ENCODE measurements at places on chromosomes 6 and 20. TPM values are rescaled to one million over a fixed set of nuclear protein-coding genes. Genes with fewer than 3 reads are reported as not detected.

Gene FLRT3
- total RNA-seq: 53.7 TPM

Gene RHAG
- 2.4 TPM for total RNA-seq

Gene IL17A
- total RNA-seq: not detected

Gene SSTR4
- 0.89 TPM for total RNA-seq

GRCh38 chr20:34334654-34335407 lies 28.2 kb upstream of the ITCH start:
- no peaks in the 10 kb centered on the region for H3K36me3 ChIP-seq
- H3K27me3 ChIP-seq: no peaks in the 10 kb centered on the region
- no peak overlapping the region for H3K4me3 ChIP-seq

DNA sequence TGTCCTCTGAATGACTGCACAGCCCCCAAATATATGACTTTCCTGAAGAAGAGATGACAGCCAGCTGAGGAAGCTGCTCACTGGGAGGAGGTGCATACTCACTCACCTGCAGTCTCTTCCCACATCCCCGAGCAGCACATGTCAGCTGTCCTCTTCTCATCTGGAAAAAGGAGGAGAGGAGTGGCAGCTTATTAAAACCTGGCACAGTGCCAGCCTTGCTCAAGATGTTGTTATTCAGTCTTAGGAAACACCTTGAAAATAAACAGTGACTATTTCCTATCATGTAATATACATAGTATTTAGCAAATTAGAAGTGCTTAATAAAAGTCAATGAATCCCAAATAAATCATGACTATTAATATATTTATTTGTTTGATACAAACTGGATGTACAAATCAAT lies 232.9 kb downstream of the EPM2A start:
- H3K27ac ChIP-seq: no peak overlapping the region
- no peak overlapping the region for H3K4me3 ChIP-seq
- peak; percentile 20 for DNase-seq
- no peaks in the 10 kb centered on the region for H3K36me3 ChIP-seq

GRCh38 chr6:144661116-144661806 lies 376.1 kb downstream of the UTRN start:
- DNase-seq: no peak
- H3K27me3 ChIP-seq: no peaks in the 10 kb centered on the region
- H3K27ac ChIP-seq: no peak overlapping the region
- peaks cover 10% of the 10 kb centered on the region for H3K4me1 ChIP-seq
- H3K4me3 ChIP-seq: no peak overlapping the region
- H3K36me3 ChIP-seq: no peaks in the 10 kb centered on the region

- H3K27me3 ChIP-seq: peaks cover 4% of the 10 kb centered on the region
- peaks cover 13% of the 10 kb centered on the region for H3K4me1 ChIP-seq
- H3K36me3 ChIP-seq: no peaks in the 10 kb centered on the region
- no peak overlapping the region for H3K4me3 ChIP-seq
- no peak overlapping the region for H3K27ac ChIP-seq
These were observed 84.0 kb upstream of the EYA2 start for GRCh38 chr20:46810448-46811223.

- no peak overlapping the region for H3K27ac ChIP-seq
- H3K27me3 ChIP-seq: no peaks in the 10 kb centered on the region
- no peaks in the 10 kb centered on the region for H3K36me3 ChIP-seq
- no peak for DNase-seq
- H3K4me1 ChIP-seq: no peaks in the 10 kb centered on the region
- no peak overlapping the region for H3K4me3 ChIP-seq
These were observed 633.1 kb downstream of the KIF16B start for GRCh38 chr20:15940127-15940526.

DNA sequence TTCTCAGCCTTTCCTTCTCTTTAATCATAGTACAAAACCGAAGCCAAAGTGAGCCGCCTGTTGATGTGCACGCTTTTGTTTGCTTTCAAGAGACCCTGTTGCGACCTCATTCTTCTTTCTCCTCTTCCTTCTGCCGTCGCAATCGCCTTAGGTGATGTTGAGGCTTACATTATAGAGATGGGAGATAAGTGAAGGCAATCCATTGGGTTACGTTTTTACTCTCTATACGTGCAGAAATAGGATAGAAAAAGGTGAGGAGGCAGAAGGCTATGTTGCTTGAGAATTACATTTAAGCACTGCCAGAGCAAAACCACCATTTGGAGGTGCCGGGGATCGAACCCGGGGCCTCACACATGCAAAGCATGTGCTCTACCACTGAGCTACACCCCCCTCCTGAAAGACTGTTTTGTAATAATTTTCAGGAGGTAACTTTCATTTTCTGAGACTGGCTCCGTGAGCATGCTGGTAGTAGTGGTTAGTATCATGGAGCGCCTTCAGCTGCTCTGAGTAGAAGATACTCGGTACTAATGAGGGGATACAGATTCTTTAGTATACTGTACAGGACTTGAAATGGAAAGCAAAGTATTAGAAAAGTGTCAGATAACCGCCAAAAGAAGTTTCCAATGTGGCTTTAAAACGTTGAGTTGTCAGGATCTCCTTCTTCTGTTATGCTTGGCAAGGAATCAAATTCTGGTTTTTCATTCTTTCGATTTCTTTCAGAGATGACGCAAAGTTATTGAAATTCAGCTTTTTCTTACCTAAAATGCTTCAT lies 165.6 kb downstream of the TRIM27 start:
- H3K27me3 ChIP-seq: peaks cover 79% of the 10 kb centered on the region
- H3K27ac ChIP-seq: no peak overlapping the region
- H3K4me1 ChIP-seq: no peaks in the 10 kb centered on the region
- no peak overlapping the region for H3K4me3 ChIP-seq
- H3K36me3 ChIP-seq: no peaks in the 10 kb centered on the region
- DNase-seq: no peak

DNA sequence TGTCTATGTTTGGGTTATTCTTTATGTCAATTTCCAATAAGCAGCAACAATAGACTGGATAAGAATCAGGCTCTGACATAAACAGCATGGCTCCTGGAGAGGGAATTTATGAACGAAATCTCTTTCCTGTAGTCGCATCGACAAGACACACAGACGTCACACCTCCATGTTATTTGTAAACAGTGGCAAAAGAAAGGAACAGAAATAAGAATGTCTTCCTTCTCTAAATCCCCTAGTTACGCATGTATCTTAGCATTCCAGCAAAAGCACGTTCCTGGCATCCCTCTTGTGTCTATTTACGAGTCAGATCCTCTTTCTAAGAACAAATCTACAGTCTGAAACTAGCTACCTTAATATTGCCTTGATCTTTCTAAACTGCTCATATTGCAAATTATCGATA lies 559.1 kb upstream of the JAG1 start:
- DNase-seq: no peak
- H3K4me1 ChIP-seq: peaks cover 9% of the 10 kb centered on the region
- H3K36me3 ChIP-seq: no peaks in the 10 kb centered on the region
- no peak overlapping the region for H3K4me3 ChIP-seq
- no peaks in the 10 kb centered on the region for H3K27me3 ChIP-seq

- H3K4me1 ChIP-seq: no peaks in the 10 kb centered on the region
- H3K36me3 ChIP-seq: no peaks in the 10 kb centered on the region
- no peak overlapping the region for H3K27ac ChIP-seq
- H3K27me3 ChIP-seq: no peaks in the 10 kb centered on the region
These were observed 58.1 kb downstream of the C6orf58 start for GRCh38 chr6:127635091-127635490.

DNA sequence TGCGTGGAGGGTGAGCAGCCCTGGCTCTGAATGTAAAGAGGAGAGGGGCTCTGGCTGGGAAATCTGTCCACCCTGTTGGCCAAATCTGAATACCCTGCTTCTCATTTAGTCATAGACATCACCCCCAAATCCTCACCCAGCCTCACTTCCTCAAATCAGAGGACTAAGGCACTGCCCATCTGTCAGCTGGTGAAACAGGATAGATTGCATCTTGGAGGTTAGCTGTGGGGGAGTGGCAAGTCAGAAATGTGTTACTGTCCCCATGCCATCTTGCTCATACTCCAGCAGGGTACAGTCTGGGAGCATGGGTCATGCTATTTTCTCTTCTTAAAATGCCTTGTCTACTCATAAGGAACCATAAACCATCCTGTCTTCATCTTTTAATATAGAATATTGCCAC lies 9.5 kb upstream of the DTNBP1 start:
- no peaks in the 10 kb centered on the region for H3K36me3 ChIP-seq
- no peak for DNase-seq
- peaks cover 5% of the 10 kb centered on the region for H3K4me1 ChIP-seq
- no peak overlapping the region for H3K4me3 ChIP-seq

- no peak for DNase-seq
- no peaks in the 10 kb centered on the region for H3K27me3 ChIP-seq
- H3K36me3 ChIP-seq: no peaks in the 10 kb centered on the region
- no peaks in the 10 kb centered on the region for H3K4me1 ChIP-seq
These were observed 118.8 kb upstream of the KCNK16 start for GRCh38 chr6:39441301-39441700.

Measured in spinal cord (tissue), 10 donors.